ENCODE measurements at places on chromosomes 3 and 15.

DNA sequence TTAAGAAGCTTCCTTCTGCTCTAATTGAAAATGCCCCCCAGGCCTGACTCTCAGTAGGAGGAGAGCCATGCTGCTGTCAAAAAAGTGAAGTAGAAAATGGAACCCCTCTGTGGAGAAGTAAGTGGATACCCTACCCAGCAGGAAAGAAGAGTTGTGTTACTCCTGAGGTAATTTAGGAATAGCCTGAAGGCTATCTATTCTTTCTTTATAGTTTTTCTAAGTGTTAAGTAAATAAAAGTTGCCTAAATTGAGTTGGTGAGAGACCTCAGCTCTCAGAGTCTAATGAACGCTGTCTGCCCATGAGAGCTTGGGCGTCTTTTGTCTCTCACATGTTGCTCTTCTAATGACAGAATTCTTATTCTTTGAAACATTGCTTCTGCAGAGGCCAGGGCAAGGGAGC, 116.2 kb downstream of the NSUN3 start:
- no peak for DNase-seq

DNA sequence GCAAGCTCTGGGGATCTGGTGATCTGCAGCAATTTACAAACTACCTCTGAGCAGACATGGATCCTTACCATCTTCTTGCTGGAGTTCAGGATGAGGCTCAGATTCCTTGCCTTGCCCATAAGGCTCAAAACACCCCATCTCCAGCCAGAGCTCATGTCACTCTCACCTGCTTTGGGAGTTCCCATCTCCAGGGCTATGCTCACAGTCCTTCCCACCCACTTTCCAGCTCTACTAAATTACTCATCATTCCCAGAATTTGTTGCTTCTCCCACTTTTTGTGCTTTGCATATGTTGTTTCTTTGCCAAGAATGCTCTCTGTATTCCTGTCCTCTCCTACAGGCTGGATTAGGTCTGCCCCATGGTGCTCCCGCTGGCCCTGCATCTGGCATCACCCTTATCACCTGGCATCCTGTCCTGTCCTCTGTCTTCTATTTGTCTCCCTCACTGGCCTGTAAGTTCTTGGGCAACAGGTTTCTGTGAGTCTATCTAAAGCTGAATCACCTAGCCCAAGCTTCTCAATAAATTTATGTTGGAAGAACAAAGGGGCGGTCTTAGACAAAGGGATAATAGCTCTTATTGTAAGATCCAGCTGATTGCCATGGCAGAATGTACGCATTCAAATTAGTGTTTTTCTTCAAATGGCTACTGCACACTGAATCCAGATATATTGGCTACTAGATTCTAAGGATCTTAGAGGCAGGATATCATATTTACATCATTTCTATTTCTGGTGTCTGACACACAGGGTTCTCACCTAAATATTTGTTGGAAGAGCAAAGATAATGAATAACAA, 179.2 kb downstream of the CLSTN2 start:
- DNase-seq: no peak

GRCh38 chr3:138445654-138446053, 11.2 kb downstream of the ESYT3 start:
- DNase-seq: no peak

- no peak for DNase-seq
Observed at GRCh38 chr3:46690798-46691197, 2.7 kb downstream of the ALS2CL start.

- DNase-seq: no peak
Observed at GRCh38 chr15:49436751-49437150, 13.7 kb downstream of the FGF7 start.

DNA sequence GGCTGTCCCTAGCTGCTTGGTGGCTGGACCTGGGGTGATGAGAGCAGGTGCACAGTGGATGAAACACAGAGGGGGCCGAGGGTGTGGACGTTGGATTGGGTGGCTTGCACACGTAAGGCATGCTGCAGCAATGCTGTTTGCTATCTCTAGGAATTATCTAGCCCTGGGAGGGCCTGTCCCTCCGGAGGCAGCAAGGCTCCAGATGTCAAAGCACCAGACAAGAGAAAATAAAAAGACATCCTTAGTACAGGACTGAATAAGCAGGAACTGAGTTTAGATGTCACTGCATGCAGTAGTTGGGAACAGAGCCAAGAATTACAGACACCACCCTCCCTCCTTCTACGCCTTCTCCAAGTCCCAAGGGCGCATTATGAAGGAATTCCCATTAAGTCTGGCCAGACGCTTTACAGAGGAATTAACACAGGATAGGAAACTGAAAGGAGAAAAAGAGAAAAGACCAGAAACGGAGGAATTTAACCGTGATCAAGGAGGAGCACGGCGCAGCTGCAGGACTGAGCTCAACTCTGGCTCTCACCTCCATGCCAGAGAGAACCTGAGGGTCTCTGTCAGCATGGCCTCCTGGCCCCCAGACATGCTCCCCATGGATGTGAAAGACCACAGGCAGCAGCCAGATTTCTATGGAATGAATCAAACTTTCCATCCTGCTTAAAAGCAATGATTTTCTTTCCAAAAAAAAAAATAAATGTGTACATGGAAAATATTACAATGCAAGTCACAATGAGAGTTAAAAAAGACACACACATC, 13.8 kb downstream of the ATP10A start:
- no peak for DNase-seq

- DNase-seq: no peak
Observed at GRCh38 chr3:81920816-81921215, 159.4 kb upstream of the GBE1 start.

GRCh38 chr15:93360318-93360717, 271.3 kb upstream of the RGMA start:
- DNase-seq: no peak

- no peak for DNase-seq
Observed at GRCh38 chr3:114756506-114757279, 390.4 kb downstream of the ZBTB20 start.

DNA sequence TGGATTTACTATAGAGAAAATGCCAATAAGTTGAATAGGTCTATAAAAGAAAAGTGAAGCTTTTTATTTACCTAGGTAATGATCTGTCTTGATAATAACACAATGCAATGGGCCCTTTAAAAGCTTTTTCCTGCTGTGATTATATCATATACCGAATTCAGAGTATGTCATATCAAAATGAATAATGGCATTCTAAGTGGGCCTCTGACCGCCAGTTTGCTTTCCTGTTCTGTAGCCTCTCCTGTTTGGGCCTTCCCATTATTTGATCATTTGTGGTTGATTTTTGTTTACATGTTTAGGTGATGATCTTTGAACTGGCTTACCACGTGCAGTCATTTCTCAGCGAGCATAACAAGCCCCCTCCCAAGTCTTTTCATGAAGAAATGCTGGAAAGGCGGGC, 14.9 kb downstream of the EIF2AK4 start:
- no peak for DNase-seq

- DNase-seq: no peak
Observed at GRCh38 chr15:63481105-63481810, 23.1 kb upstream of the USP3 start.

- DNase-seq: no peak
Observed at GRCh38 chr3:33125840-33126239, 12.0 kb downstream of the CRTAP start.

- DNase-seq: no peak
Observed at GRCh38 chr3:24475925-24476324, 18.7 kb downstream of the THRB start.

GRCh38 chr3:57257678-57258077, 30.1 kb downstream of the APPL1 start:
- no peak for DNase-seq

- DNase-seq: no peak
Observed at GRCh38 chr3:16311960-16312451, 47.0 kb downstream of the OXNAD1 start.

GRCh38 chr3:138846262-138846791, 11.6 kb upstream of the PIK3CB start:
- DNase-seq: no peak

GRCh38 chr3:15601399-15602145, at the start of the genes BTD and HACL1:
Gene BTD, plus strand, starts transcription at chr3:15601745. Its CDS starts 33,695 bp downstream, at chr3:15635440.
Gene HACL1, minus strand, starts transcription at chr3:15601569. Its CDS starts 106 bp downstream, at chr3:15601463.
- DNase-seq: no peak

- no peak for DNase-seq
Observed at GRCh38 chr3:80384811-80385210, 617.0 kb upstream of the ROBO1 start.

- no peak for DNase-seq
Observed at GRCh38 chr15:87850916-87851315, 405.6 kb downstream of the NTRK3 start.

GRCh38 chr15:61169275-61169903, 59.7 kb downstream of the RORA start:
- DNase-seq: no peak

- no peak for DNase-seq
Observed at GRCh38 chr15:42457445-42458442, 33.2 kb downstream of the ZNF106 start.

DNA sequence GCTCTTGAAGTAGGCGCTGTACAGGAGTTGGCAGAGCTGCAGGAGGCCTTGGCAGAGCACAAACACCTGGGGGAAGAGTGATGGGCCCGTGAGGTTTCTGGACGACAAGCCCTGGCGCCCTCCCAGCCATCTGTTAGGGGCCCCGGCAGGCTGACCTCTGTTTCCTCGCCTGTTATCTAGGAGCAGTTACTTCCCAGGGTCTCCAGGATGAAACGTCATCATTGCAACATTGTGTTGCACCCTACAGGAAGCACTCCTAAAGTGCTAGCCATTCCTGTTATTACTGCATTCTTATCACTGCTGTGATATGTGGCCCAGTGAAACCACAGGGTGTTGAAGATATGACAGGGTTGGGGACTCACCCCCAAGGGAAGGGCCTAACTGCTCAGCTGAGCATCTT, 50.2 kb downstream of the SLCO2A1 start:
- no peak for DNase-seq

GRCh38 chr15:66138096-66138783, 115.3 kb downstream of the MEGF11 start:
- no peak for DNase-seq

GRCh38 chr3:60009931-60010478, 960.2 kb upstream of the CFAP20DC start:
- no peak for DNase-seq

DNA sequence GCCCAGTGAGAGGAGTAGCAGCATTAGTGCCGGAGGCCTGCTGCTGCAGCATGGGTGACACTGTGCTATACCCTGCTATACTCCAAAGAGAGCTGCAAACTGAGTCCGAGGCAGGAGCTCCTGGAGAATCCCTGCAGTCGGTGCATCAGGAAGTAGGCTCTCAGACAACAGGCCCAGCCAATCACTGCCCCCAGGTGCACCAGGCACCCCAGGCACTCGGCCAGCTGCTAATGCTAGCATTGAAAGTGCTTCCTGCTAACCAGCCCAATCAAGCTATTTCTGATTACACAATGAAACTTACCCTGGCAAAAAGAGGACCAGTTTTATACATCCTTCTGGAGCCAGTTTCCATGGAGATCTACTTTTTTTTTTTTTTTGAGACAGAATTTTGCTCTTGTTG, 45.6 kb upstream of the IREB2 start:
- no peak for DNase-seq

All from NCI-H1930 (cell line).